ENCODE measurements at places on chromosomes 5 and 9. TPM values are rescaled to one million over a fixed set of nuclear protein-coding genes. Genes with fewer than 3 reads are reported as not detected.

- peak; percentile 15 for DNase-seq
These were observed 145.1 kb upstream of the ADAMTS16 start for GRCh38 chr5:4995014-4995413.

The OR1Q1 gene
- polyA plus RNA-seq = 1.1 TPM

The RNF183 gene
- not detected for polyA plus RNA-seq

The TMEM171 gene
- 5.3 TPM for polyA plus RNA-seq

The TNFSF15 gene
- polyA plus RNA-seq = 0.13 TPM

DNA sequence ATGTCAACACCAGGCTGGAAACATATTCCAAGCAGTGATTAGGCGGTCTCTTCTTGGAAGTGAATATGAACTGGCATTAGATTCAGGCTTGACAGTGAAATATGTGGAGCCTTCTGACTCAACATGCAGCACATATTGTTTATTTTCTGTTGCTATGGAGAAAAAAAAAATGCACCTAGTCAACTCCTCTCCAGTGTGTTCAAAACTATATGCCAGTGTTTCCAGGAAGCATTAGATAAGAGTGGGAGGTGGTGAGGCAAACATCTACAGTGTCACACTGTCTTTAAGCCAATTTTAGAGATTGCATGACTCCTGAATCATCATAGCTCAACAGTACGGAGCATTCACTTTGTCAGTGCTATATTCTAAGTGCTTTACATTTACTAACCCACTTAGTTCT is 117.9 kb downstream of the HCN1 start:
- DNase-seq = no peak

DNA sequence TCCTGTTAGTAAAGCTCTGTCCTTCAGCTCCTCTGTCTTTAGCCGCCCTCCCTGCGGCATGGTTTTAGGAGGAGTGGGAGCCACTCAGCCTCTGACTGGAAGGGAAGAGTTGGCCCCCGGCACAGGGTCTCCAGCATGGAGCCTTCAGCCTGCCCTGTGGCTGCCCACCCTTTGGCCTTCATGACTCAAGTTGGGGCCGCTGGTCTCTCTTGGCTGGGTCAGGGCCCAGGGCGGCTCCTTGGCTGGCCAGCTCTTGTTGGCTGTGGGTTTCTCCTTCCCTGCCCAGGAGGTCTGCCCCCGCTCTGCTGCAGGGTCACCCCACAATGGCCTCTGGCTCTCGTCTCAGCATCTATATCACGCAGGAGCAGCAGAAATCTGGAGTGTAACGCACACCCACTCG is 25.7 kb downstream of the FGF1 start:
- no peak for DNase-seq

The CHSY3 gene
- 0.91 TPM for polyA plus RNA-seq

DNA sequence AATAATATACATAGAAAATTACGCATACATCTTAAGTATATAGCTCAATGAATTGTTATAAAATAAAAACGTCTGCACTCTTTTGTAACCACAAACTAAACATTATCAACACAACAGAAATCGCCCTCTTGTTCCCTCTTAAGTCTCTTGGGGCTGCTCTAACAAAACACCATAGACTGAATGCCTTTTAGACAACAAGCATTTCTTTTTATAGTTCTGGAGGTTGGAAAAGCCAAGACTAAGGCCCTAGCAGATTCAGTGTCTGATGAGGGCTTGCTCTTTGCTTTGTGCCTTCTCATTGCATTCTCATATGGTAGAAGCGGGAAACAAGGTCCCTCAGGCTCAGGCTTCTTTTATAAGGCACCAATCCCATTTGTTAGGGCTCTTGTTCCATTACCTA is 4.9 kb upstream of the IFNB1 start:
- DNase-seq = no peak

The SPAG8 gene
- polyA plus RNA-seq = 0.50 TPM

GRCh38 chr5:127298656-127299055 is 8.1 kb downstream of the MEGF10 start:
- DNase-seq = no peak

The NME5 gene
- 1.3 TPM for polyA plus RNA-seq

The CCL21 gene
- not detected for polyA plus RNA-seq

The ABCA1 gene
- polyA plus RNA-seq = 27.4 TPM

The BOD1 gene
- polyA plus RNA-seq = 51.5 TPM

DNA sequence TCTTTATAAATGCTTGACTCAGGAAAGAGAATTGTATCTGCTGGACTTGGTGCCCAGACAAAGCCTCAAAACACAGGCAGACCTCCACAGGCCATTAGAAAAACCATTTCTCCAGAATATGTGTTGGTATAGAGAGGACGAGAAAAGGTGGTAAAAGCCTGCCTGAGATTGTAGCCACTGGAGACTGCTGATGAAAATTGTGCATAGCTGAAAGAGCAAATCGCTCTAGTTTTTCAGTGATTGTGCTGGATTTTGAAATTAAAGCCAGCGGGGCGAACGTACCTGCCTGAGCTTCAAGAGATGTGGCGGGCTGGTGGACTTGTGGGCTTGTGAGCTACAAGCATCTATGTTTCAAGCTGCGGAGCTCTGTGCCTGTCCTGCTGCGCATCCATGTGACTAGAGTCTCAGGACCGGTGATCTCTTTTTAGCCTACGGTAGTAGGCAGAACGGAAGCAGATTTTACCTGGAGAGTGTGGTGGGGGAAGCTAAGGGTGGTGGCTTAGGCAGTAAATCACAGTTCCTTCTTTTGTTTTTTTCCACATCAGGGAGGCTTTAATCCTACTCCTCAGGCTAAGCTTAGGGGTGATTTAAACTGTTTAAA is 193.6 kb downstream of the SREK1 start:
- DNase-seq = no peak

- DNase-seq = no peak
These were observed 54.7 kb upstream of the ALDH1B1 start for GRCh38 chr9:38337706-38338264.

DNA sequence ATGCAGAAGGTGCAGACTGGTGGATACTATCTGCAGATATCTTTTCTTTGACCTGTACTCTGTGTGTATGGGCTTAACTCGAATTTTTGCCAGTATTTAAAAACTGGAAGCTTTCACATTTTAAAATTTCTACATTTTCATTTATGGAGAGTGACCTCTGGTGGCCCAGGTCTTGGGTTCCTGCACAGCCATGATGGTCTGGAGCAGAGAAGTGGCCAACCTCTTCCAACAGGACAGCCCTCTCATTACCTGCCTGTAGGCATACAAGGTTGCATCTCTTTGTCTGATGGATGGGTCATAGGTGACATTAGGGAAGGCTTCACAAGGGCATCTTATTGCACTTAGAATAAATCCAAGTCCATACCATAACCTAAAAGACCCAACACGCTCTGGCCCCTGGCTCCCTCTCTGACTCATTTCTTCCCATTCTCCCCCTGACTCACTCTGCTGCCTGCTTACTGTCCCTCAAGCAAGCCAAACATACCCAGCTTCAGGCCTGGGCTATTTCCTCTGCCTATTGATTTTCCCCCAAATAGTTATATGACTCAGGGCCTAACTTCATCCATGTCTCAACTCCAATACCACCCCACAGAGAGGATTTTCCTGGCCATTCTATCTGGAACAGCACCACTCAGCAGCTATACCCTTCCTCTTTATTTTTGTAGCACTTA is 113.3 kb upstream of the SLC1A3 start:
- DNase-seq = no peak

GRCh38 chr5:168847511-168848073 is 268.4 kb upstream of the PANK3 start:
- DNase-seq = no peak

DNA sequence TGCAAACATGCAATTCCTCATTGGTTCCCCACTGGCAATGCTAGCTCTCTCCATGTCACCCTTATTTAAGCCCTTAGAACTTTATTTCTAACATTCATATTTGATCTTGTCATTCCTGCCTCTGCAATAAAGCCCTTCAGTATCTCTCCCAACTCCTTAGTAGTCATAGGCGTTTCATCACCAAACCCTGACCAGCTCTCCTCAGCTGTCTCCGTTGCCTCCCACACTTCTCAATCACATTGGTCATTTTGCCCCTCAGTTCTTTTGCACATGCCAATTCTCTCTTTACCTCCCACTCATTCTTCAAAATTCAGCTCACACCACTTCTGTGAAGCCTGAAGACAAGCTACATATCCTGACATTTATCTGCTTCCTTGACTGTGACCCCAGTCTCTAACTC is 2.8 kb upstream of the RUSC2 start:
- DNase-seq = no peak

- DNase-seq = peak; percentile 57
These were observed 95.1 kb upstream of the DNAH5 start for GRCh38 chr5:14039576-14039975.

DNA sequence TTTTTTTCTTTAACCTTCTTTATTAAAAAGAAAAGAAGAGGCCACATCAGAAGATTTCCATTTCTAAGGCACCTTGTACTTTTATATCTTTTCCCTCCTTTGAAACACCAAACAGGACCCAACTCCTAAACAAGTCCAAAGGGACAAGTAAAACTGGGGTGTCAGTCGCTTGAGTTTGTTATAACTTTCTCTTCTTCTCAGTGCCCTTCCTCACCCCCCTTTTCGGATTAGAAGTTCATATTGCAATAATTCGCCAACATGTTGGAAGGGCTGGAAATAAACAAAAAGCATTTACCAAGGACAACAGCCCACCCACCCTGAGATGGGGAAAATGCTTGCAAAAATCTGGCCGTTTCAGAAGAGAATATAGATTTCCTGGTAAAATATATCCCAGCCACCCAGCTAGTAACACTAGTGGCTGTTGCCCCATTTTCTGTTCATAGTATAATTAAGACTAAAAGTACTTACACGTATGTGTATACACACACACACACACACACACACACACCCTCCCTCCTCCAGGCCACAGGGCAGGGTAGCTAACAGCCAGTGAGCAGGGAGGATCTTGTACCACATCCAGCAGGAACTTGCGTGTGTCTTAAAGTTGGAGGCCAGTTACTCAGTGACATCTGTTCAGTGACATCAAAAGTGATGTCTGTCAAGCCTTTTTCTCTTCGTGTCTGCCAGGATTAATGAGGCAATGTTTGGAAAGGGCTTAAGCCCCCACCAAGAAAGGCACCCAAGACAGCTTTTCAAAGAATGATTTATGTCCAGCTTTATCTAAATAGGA is 149.1 kb upstream of the KLF4 start:
- peak; percentile 47 for DNase-seq

DNA sequence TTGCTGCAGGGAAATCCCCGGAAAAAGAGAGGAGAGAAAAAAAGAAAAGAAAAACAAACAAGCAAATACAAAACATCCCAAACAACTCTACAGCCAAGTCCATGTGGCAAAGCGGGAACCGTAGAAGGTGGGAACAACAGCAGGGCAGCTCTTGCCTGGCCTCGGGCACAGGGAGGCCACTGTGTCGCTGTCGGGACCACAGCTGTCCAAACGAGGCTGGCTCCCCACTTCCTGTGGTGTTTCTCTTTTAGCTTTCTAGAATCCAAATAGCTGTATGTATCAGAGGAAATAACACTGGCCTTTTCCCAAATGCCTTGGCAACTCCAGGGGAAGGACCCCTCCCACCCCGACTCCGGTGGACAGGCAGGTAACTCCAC is 41.6 kb upstream of the EQTN start:
- DNase-seq = no peak

The ASPN gene
- 8.2 TPM for polyA plus RNA-seq

GRCh38 chr9:111001526-111001925 is 36.7 kb downstream of the LPAR1 start:
- DNase-seq = no peak

The PPP3R2 gene
- not detected for polyA plus RNA-seq

GRCh38 chr9:137217276-137218211 is 4.5 kb downstream of the RNF208 start:
- no peak for DNase-seq

DNA sequence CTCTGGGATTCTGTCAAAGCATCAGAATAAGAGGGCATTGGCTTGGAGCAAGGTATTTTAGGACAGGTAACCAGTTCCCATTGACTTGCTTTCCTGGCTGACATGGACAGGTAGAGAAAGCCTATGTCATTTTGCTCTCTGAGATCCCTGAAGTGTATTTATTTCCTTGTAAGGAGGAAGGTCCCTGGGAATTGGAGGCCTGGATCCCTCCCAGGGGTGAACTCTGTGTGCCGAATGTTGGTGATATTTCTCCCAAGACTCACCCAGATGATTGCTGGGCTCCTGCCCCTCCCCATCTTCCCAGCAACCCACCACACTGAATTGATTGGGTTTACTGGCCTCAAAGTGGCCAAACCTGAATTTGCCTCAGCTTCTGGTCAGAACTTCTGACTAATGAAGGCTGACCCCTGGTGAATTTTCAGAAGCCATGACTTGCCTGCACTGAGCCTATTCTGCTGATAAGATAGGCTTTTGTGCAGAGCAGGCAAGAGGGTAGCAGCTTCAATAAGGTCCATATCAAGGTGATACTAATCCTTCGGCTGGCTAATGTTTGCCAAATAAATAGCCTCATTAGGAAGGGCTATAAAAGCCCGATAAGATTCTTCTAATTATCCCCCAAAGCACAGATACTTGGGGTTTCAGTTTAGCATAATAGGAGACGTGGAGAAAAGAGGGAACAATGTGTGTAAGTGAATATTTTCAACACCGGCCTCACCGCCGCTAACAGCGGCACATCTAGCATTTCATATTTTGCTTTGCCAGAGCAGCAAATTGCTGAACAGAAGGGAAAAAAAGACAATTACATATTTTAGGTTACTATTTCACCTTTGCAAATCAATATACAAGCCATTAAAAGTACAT is 152.9 kb upstream of the PITX1 start:
- DNase-seq = no peak

- no peak for DNase-seq
These were observed 50.4 kb downstream of the POC5 start for GRCh38 chr5:75666801-75667200.

DNA sequence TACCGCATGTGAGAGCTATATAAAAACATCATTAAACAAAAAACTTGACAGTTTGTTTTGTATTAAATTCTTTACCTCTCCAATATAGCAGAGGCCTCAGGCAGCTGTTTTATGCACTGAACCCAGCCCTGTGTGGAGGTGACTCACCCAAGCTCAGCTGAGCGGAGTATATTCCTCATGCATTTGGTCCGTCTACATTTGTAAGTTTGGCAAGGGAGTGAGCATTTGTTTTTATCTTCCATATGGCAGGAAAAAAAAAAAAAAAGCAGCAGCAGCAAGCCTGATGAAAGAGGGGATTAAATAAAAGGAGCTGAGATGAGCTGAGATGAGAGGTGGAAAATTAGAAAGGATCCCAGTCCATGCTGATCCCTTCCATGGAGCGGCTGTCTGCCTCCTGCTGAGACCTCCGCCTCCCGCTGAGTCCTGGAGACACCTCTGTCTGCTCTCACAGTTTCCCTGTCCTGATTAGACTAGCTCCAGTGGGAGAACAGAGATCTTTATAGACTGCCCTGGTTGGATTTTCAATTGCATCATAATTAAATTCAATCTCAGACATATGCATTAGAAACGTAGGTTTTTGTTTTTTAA is 112.0 kb upstream of the CTNND2 start:
- DNase-seq = no peak

The IFNA13 gene
- not detected for polyA plus RNA-seq

The QRFP gene
- polyA plus RNA-seq = not detected
